ENCODE measurements at places on chromosomes 12 and 14.

DNA sequence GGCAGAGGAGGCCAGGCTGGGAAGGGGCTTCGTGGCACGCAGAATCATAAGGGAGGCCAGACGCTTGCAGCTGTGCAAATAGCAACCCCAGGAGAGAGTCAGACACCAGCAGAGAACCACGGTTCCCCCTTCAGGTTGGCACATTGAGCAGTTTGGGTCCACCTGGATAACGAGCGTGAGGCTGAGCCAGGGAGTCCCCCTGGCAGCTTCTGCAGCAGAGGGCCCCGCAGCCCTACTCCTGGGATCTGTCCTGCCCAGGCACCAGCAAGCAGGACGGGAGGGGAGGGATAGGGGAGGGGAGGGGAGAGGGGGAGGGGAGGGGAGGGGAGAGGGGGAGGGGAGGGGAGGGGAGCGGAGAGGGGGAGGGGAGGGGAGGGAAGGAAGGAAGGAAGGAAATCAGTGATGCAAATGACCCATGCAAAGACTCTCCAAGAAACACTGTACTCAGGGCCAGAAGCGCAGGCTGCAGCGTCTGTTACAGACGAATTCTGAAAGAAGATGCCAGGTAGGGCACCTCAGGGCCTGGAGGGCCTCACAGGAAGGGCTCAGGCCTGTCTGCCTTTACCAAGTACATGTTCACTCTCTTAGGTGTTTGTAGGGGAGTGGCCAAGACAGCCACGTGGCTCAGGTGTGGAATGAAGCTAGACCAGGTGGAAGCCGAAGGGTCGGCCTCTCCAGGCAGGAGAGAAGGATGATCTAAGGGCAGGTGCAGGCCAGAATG lies 32.3 kb upstream of the MMP17 start:
- no peak for DNase-seq

- no peak for DNase-seq
Observed at GRCh38 chr14:80919622-80920021, 21.9 kb downstream of the CEP128 start.

GRCh38 chr14:92224358-92224954 lies 98.5 kb upstream of the SLC24A4 start:
- no peak for DNase-seq

GRCh38 chr14:79256380-79256779 lies 954.9 kb downstream of the DIO2 start:
- no peak for DNase-seq

DNA sequence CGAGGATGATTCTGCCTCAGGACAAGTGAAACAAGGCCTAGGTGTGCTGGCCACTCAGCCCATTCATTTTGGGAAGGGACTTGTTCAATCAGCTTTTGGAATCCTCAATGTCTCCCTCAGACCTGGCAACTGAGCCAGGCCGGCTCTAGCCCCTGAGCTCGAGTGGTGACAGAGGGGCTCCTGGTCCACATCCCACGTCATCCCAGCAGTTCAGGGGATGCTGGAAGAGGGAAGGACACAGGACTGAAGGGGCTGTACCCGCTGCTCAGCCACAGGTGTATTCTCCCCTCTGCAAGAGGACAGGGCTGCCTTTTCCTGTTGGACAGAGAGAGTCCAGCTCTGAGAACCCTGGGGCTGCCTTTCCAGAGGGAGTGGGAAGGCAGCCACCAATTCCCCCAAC lies 244.6 kb upstream of the SFSWAP start:
- DNase-seq = no peak

GRCh38 chr14:80313806-80314205 lies 102.5 kb upstream of the DIO2 start:
- no peak for DNase-seq

GRCh38 chr12:93460003-93460402 lies 7.3 kb upstream of the MRPL42 start:
- DNase-seq = no peak

- DNase-seq = no peak
Observed at GRCh38 chr12:31752450-31752849, 23.6 kb upstream of the AMN1 start.

DNA sequence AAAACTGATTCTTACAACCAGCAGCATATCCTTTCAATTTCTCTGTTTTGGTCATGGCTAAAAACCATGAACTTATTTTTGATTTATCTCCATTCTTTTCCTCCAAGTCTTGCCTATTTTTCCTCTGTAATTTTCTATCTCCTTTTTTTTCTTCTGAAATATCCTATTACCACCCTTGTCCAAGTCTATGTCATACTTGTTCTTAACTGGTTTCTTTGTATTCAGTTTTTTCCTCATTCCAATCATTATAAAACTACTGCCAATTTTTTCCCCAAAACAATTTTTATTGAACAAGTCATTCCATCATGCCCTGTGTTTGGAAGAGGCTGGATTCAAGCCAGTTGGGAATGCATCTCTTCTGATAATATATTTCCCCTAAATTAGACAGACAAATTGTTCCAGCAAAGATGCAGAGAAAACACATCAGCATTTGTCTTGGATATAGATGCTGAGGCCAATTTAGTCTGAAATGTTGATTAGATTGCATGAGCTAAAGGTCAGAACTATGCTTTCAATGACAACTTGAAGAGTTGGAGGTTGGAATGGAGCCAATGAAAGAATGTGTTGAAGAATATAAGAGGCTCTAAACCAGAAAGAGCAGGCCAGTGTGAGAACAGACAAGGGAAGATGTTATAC lies 30.7 kb downstream of the OTOGL start:
- DNase-seq = no peak

- DNase-seq = no peak
Observed at GRCh38 chr12:118307069-118307954, 65.4 kb downstream of the TAOK3 start.
